ENCODE measurements at places on chromosomes 12 and 14.

DNA sequence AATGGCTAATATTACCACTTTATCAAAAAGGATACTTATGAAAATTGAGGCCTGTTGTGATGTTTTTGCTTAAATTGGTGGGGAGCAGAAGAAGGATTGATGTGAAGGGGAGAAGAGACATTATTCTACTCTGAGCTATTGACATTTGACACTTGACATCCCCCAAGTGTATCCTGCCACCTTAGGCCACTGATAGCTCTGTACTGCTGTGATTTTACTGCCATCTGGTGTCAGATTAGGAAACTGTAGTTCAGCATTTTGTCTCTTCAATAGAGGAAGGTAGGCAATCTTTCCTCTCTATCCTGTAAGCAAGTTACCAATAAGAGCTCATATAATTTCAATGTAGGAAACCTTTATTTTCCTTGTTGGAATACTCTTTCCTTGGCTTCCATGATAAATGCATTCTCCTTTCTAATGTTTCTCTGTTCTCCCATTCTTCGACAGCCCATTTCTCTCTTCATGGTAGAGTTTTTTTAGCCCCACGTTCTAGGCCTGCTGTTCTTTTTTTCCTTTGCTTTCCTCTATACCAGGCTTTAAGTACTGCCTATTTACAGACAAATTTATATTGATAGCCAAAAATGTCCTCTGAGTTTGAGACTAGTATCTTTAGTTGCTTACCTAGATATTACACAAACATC, 46.3 kb downstream of the PPHLN1 start:
- peak; percentile 12 for DNase-seq

GRCh38 chr12:27498761-27499160, 25.2 kb upstream of the PPFIBP1 start:
- DNase-seq = no peak

DNA sequence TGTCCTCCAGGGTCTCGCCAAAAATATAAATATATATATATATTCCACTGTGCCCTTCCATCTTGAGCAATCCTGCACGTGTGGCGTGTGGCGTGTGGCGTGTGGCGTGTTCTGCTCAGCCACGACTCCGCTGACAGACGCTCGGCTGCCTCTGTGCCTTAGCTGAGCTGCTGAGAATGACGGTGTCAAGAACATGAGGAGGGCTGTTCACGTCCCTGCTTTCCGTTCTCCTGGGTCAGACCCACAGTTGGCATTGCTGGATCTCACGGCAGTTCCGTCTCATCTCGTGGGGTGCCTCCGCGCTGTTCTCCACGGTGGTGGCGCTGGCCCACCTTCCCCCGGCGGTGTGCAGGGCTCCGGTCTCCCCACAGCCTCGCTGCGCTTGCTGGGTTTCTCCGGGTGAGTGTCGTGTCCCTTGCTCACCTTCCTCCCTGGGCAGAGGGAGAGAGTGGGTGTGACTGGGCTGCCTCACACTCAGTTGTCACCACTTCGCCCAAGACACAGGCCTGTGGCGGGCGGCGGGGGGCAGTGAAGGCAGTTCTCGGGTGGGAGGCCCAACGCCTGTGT, 9.4 kb downstream of the GPR132 start:
- DNase-seq = no peak

- DNase-seq = no peak
Observed at GRCh38 chr12:26936559-26937442, 980 bp downstream of the INTS13 start.

DNA sequence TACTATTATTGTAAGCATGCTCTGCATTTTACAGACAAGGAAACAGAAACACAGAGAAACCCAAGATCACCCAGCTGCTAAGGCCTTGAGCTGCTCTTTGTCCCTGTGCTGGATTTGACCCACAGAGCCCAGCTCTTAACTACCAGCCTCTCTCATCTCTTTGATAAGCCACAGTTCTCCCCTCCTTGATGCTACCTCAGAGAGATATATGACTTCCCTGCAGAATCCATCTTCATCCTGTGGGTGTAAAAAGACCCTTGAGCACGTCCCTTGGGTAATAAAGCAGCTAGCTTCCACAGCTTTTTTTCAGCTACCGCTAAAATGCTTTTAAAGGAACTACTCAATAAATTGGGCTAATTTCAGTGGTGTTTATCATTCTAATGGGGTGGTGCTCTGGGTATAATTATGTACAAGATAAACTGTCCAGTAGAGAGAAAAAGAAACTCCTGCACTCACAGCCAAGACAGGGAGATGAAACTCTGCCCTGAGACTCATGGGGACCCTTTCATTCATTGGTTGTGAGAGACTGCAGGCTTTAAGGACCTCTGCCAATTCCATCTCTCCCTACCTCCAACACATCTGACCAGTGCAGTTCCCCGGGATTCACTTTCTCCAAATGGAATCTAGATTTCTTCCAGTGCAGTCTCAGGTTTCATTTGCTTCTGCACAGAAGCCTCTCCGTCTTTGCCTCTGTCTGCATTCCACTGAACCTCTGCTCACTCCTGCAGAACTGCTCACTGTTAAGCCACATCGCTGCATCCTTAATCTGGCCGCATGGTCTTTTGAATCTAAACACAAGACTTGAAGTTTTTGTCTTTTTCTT, 24.7 kb upstream of the NTF3 start:
- no peak for DNase-seq

DNA sequence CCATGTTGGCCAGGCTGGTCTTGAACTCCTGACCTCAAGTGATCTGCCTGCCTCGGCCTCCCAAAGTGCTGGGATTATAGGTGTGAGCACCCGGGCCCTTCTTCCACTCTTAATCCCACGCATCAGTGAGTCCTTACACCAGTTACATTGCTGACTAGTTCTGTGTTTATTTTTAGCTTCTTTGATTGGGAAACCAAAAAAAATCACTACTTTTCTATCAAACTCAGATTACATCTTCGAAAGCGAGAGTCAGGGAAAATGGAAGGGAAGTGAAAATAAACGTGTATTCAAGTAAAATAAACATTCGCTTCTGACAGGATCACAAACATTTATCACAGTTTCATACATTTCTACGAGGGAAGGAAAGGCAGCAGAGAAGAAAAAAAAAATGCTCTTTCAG, 32.2 kb downstream of the FGD6 start:
- DNase-seq = no peak

DNA sequence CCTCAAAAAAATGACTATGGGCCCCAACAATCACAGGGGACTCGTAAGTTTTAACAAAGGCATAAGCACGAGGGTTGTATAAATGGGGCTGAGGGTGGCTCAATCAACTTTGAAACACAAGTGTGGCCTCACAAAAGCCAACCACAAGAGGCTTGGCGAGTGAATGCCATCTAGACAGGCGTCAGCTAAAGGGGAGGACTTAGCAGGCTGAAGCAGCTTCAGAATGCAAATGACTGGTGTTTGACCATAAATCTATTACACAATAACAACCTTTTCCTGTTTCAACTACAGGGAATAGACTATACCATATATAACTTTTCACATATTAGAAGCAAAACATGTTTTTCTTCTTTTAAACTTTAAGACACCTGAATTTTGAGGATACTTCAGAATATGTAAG, 777.9 kb downstream of the FSCB start:
- DNase-seq = no peak

- DNase-seq = no peak
Observed at GRCh38 chr14:104395276-104395675, 184.3 kb upstream of the C14orf180 start.

GRCh38 chr14:56709201-56709600, 101.1 kb downstream of the OTX2 start:
- no peak for DNase-seq

DNA sequence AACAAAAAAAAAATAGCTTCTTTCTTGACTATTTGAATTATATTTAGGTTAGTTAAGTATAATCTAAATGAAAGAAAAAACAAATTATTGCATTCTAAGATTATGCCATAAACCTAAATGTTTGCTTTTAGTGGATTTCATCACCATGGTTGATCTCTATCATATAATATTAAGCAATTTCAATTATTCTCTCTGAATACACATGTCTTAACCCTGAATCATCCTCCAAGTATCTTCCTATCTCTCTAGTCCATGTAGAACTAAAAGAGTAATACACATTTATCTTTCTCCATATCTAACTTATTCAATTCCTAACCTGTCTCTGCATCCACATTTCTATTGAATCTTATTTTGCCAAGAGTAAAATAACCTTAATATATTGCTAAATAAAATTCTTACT, 59.6 kb downstream of the PPFIA2 start:
- no peak for DNase-seq

DNA sequence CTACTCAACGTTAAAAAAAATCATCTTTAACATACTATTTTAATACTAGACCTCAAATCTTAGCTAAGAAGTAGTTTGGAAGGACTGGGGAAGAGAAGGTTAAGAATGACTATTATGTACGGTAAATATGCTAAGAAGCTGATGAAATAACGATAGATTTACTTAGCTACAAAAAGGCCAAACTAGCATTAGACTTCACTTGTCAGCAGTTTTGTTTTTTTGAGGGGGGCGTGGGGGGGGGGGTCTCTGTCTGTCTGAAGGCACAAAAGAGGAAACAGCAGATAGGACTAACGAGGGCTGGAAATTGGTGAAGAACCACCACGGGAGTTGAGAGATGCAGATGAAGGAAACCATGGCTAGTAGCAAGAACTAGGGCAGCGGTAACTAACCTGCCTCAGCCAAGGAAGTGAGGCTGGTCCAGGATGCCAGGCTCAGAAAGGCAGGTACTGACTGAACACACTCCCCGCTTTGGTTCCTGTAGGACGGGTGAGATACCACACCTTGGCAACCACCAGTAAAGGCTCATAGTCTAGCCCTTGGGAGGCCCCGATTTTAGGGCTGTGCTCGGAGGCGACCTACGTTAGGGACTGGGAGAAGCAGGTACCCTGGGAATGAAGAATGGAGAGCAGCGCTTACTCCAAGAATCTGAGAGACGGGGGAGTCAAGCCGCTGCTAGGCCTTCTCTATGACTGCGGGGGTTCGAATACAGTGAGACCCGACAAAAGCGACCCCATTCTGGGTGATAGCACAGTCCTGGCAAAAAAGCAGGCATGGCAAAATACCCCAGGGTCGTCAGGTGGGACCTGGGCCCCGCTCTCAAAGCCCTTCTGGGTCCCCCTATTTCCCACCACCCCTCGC, 675 bp downstream of the NEDD8 start:
- no peak for DNase-seq

DNA sequence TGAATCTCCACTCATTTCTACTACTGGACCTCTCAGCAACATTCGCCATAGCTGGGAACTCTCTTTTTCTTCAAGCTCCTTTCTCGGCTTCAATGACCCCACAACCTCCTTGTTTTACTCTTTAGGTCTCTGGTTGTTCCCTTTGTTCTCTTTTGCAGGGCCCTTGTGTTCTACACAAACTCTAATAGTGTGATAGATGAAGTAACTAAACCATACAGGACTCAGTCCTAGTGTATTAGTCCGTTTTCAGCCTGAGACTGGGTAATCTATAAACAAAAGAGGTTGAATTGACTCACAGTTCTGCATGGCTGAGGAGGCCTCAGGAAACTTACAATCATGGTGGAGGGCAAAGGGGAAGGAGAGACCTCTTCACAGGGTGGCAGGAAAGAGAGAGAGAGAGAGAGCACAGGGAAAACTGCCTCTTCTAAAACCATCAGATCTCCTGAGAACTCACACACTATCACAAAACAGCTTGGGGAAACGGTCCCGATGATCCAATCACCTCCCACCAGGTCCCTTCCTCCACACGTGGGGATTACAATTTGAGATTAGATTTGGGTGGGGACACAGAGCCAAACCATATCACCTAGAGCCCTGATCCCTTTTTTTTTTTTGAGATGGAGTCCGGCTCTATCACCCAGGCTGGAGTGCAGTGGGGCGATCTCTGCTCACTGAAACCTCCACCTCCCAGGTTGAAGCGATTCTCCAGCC, 32.0 kb upstream of the WNK1 start:
- no peak for DNase-seq

DNA sequence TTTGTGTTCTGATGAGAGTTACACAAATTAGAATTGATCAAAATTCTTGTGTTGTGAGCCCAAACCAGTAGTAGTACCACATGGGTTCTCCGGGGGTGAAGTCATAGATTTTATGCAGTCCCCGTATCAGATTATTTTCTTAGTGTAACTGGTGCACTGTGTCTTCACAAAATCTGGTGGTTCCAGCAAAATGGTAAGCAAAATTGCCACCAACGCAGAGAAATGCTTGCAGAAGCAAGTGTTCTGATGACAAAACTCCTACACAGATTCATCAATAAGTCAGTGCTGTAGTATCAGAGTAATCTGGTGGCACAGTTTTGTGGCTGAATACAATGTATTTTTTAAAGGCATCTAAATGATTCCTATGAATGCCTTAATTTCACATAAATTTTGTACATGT, 1.3 kb upstream of the CACNA2D4 start:
- DNase-seq = no peak

GRCh38 chr12:38556647-38557046, 240.1 kb downstream of the ALG10B start:
- DNase-seq = no peak

DNA sequence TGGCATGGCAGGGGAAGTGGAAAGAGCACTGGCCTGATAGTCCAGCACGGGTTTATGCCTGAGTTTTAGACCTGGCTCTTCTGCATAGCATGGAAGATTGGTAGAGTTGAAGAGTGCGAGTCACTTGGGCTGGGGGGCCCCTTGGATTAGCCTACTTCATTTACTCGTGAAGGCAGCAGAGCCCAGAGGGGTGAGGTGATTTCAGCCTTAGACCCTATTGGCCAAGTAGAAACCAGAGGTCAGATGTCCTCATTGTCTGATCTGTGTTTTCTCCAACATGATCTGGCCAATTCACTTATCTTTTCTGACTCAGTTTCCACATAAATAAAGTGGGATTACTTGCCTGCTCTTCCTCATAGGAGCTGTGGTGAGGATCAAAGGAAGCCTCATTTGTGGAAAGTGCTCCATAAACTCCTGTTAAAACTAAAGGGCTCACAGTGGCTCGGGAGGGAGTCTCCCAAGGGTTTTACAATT, 1.9 kb downstream of the PLEKHG3 start:
- no peak for DNase-seq

- DNase-seq = peak; percentile 55
Observed at GRCh38 chr12:57896434-57897201, 44.7 kb upstream of the ATP23 start.

GRCh38 chr12:52918784-52919183, 13.9 kb upstream of the KRT8 start:
- DNase-seq = no peak

GRCh38 chr12:115109863-115110262, 425.9 kb upstream of the TBX3 start:
- DNase-seq = no peak

DNA sequence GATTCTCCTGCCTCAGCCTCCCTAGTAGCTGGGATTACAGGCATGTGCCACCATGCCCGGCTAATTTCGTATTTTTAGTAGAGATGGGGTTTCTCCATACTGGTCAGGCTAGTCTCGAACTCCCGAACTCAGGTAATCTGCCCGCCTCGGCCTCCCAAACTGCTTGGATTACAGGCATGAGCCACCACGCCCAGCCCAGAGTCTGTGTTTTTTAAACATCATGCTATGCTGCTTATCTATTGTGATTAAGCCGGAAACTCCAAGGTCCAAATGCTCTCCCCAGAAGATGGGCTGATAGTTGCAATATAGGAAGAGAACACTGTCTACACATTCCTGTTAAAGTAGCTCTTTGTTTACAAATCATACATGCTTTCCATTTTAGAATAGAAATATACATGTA, 30.5 kb upstream of the MAX start:
- no peak for DNase-seq

GRCh38 chr14:55285048-55285652, 13.9 kb downstream of the FBXO34 start:
- no peak for DNase-seq

Data from fibroblast of skin of left quadriceps (primary cell).